ENCODE measurements at places on chromosomes 5 and 9. TPM values are rescaled to one million over a fixed set of nuclear protein-coding genes. Genes with fewer than 3 reads are reported as not detected.

The ALDH1A1 gene
- 41.8 TPM for total RNA-seq

The ZCCHC7 gene
- total RNA-seq, result 10.3 TPM

The CER1 gene
- not detected for total RNA-seq

The LRRC70 gene
- total RNA-seq, result 0.64 TPM

The IL5 gene
- not detected for total RNA-seq

The LECT2 gene
- total RNA-seq, result not detected

The OBP2B gene
- not detected for total RNA-seq

The DOK3 gene
- total RNA-seq, result 3.0 TPM

The CARD19 gene
- 46.7 TPM for total RNA-seq

DNA sequence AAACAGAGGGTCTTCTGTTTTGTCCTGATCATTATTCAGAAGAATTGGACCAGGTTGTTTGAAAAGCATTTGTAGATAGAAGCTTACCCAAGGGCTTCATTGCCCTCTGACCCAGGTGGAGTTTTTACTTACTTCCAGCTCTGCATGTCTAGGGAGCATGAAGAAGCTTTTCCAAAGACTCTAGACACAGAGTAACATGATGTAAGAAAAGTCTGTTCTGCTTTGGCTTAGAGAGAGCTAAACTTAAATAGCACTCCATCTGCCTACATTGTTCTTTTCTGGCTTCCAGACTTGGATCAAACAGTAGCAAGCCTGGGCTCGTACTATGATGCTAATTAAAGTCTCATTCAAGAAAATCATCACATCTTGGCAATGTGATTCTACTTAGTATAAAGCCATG, 112.1 kb downstream of the SNCAIP start:
- no peak for DNase-seq

DNA sequence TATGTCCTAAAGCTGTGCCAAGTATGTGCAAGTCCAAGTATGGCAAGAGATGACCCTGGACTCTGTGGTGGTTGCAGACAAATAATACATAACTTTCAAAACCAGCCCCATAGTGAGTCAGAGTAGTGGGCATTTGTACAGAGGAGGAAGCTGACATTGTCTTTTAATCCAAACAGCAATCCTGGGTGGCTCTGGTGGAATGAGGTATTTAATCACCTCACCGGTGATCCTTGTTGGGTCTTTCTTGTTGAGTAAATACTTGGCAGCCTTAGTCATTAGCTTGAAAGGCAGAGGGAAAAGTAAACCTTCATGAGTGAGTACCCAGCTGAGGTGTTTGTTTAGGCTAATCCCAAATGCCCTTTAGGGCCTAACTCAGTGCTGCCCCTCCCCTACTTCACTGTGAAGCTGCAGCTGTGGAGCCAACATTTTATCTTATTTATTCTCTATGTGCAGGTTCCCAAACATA, 148.7 kb upstream of the SLC12A2 start:
- DNase-seq, result no peak

GRCh38 chr9:95383185-95383676, 65.7 kb upstream of the FANCC start:
- DNase-seq, result no peak

- peak; percentile 88 for DNase-seq
Measured at GRCh38 chr9:134735441-134736175, 94.0 kb downstream of the COL5A1 start.

GRCh38 chr9:131704141-131704983, 35.5 kb downstream of the RAPGEF1 start:
- DNase-seq, result no peak

GRCh38 chr9:68648971-68649370, 56.1 kb upstream of the PIP5K1B start:
- DNase-seq, result no peak

DNA sequence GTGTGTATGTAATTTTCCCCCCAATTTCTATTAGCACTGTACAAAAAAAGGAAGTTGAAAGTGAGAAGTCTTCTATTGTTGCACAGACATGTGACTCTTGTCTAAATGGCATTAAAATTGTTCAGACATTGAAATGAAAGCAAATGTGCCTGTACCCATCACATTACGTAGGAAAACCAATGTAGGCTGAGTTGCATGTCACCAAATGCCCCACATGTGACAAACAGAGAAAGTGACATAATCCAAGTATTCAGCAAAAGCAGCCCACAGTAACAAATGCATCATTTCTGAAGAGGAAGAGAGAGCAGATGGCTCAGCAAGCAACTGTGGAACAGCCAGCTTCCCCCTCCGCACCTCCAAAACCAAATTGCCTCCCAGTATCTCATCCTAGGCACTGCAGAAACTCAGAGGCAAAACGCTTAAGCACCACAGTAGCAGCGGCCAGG, 161.5 kb upstream of the NR4A3 start:
- no peak for DNase-seq

- DNase-seq, result no peak
Measured at GRCh38 chr9:83430681-83431080, 107.5 kb downstream of the FRMD3 start.

- DNase-seq, result no peak
Measured at GRCh38 chr5:11640158-11640873, 263.9 kb downstream of the CTNND2 start.

DNA sequence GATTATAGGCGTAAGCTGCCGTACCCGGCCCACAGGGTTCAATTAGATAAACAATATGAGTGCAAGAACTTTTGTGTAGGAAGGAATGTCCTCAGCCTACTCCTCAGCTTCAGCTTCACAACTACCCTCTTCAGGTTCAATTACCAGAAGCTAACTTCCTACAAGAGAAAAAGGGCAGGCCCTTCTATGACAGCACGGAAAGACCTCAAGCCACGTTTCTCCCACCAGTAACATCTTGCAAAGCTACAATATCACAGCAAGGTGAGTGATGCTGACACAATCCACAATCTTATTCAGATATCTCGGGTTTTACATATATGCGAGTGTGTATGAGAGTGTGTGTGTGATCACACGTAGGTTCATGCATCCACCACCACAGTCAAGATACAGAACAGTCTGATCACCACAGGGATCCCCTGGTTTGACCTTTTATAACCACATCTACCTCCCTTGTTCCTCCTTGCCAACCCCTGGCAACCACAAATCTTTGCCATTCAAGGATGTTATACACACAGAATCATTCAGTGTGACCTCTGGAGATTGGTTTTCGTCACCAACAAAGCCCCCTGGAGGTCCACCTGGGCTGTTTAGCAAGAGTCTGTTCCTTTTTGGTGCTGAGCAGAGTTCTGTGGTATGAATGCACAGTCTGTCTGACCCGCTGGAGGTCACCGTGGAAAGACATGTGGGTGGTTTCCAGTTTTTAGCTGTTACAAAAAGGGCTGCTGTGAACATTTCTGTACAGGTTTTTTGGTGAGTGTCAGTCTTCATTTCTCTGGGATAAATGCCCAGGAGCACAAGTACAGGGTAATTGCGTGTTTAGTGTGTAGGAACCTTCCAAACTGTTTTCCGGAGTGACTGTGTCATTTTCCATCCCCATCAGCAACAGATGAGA, 38.2 kb downstream of the IPPK start:
- DNase-seq, result no peak

DNA sequence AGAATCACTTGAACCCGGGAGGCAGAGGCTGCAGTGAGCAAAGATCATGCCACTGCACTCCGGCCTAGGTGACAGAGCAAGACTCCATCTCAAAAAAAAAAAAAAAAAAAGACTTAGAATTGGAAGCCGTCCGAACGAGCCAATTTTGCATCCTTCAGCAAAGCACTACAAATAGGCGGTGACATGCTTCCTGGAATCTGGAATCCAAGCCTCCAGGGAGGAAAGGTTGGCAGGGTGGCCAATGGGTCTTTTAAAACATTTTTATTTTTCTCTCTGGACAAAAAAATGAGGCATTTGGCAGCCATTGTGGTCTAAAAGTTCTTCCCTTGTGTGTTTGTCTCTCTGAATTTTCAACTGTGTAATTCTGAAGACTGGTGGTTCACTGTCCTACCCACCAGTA, 26.4 kb downstream of the GGTA1 start:
- no peak for DNase-seq

- peak; percentile 72 for DNase-seq
Measured at GRCh38 chr9:114216081-114216480, 60.7 kb downstream of the COL27A1 start.

GRCh38 chr9:115759426-115759825, 394.2 kb upstream of the PAPPA start:
- DNase-seq, result no peak

- no peak for DNase-seq
Measured at GRCh38 chr9:556199-556598, 285.3 kb upstream of the DMRT1 start.

- no peak for DNase-seq
Measured at GRCh38 chr5:35248843-35249780, 18.8 kb upstream of the PRLR start.

DNA sequence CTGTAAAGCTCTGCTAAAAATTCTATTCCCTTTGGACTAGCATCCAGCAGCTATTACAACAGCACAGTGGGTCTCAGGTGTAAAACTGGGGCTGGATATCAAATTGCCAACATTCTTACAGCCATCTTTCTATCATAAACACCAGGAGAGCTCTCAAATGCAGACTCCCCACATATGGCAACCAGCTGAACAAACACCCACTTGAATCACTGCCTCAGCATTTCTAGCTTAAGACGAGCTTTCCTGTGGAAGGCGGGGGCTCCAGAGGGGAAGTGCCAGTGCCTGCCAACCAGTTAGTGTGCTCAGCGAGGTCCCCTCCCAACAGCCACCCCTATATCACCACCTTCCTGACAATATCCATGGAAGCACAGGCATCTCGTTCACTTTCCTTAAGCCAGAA, 62.2 kb downstream of the IPPK start:
- no peak for DNase-seq

- no peak for DNase-seq
Measured at GRCh38 chr5:91007780-91008402, 375.2 kb downstream of the ARRDC3 start.

DNA sequence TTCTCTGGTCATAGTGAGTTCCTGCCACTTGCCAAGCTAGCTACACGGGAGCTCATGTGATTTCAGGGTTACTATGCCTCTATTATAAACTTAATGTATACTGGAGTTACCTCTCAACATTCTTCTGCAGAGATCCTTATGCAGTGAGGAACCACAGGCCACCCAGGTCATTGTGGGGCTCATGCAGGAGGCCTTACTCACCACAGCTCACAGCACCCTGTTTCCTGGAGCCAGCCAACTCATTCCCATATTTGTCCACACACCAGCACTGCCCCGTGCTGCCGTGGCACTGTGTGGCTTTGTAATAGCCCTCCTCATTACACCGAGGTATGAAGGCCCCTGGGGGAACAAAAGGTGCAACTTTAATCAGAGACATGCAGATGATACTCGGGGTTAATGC, 520.0 kb downstream of the SPOCK1 start:
- no peak for DNase-seq

DNA sequence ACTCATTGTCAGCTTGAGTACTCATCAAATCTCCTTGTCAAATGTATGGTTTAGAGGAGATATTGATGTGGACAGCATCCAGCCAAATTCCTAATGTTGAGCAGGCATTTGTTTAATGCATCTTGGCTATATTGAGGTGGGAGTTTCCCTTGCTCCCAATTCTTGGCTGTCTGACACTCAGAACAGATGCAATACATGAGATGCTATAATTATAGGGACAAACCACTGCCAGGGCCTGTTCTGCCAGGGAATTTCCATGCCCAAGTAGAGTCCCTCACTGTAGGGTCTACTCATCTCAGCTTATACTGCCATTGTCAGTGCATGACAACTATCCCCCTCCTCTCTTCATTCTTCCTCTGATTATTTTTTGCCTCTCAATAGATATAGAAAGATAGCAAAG, 392.0 kb upstream of the KCNN2 start:
- DNase-seq, result no peak

DNA sequence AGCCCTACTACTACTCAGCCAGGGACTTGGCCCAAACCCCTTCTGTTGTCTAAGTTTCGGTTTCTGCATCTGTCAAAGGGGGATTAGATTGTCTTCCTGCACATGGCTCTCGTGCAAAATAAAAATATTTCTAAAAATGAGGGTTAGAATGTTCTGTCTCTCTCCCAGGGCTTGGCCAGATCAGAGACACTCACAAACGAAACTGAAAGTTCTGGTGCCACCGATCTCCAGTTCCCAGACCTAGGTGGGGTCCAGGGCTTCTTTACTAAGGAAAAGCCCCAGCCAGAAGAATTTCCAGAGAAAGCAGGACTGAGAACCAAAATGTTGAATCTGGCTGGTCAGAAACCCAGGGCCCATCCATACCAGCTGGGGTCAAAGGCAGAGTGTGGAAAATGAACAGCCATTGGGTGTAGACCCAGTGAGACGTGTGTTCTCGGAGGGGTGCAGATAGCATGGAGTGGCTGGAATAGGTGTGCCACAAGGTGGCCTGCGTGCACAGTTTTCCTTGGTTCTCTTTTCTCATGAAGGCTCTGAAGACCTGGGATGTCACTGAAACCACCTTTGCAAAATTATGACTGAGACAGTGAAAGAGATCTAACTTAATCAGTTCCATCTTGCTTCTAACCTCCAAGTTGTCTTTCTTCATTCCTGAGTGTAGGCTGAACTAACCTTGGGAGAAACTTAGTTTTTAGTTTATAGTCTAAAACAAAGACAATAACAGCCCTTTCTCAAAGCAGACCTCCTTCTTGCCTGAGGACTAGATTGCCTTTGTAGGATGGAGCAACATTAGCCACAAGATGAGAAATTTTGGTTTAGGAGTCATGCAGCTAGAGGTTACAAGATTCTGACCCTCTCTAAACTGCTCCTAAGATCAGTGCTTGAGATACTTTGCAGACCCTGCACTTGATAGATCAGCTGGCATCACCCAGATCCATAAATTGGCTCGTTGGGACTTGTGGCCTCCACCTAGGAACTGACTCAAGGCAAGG, 2.3 kb upstream of the SLC23A1 start:
- no peak for DNase-seq

DNA sequence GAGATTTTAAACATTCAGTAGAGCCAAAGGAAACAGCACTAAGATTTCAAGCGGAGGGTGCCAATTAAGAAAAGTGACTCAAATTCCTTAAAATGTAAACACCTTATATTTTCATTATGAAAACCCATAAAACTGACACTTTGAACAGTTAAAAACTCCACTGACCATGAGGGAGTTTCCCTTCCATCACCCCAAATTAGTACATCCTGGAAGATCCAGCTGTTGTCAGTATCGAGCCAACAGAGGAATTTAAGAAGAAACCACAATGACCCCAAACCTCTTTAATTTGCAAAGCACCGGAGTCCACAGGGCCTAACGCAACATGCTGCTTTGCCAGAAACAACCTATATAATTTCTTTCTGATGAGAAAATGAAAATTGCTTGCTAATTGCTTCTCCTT, 41.3 kb downstream of the ROR2 start:
- no peak for DNase-seq

GRCh38 chr9:72657023-72657422, 135.6 kb downstream of the TMC1 start:
- DNase-seq, result no peak

Measured in psoas muscle (tissue), 8 donors.